LoVo (cell line): ENCODE measurements at places on chromosomes 3 and 15.
A peak's percentile ranks its signal among the peaks of the same experiment; 100 is the strongest.

GRCh38 chr3:43004282-43004681 is 25.2 kb downstream of the GASK1A start:
- DNase-seq, result no peak

DNA sequence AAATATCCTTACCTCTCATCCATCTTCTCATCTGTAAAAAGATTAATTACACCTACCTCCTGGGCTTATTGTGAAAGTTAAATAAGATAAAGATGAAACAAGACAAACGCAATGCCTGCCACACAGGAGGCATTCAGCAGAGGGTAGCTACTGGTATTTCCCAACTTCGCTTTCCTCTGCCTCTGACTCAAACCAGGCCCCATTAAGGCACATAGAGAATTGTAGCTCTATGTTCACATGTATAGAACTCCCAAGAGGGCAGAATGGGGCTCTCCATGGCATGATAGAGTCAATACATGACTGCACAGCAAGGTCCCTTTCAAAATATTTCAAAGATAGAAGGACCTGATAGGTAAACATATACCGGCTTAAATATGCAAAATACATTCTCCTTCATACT is 1.4 kb downstream of the LYSMD2 start:
- no peak for DNase-seq

DNA sequence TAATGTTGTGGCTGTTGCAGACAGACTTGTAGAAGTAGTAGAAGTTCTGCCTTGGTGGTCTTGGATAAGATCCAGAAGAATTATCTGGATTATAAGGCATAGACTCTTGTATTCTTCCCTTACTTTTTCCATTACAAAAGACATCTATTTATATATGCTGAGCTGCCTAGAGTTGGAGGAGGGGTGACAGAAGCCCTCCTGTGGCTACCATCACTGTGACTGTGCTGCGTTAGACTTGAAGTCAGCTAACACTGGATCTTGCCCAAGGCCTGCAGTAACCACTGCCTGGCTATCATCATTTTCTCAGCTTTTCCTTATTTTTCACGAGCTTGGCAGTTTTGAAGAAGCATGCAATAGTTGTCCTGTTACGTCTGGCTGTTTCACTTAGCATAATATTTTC is 684.8 kb upstream of the BCHE start:
- no peak for DNase-seq

DNA sequence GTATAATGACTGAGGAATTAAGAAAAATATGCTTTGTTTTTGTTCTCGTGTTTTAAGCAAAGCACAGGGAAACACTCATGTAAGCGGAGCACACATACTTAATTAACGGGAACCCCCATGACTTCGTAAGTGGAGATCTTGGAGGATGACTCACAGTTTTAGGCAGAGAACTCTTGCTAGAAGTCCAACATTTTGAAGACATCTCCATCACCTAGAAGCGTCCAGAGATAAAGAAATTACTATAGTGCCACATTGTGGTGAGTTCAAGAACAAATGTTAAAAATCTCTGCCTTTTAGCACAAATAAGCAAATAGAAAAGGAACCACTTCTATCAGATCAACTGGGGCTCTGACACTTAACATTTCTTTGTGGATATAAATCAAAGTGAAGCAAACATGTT is 194.1 kb upstream of the ARHGEF26 start:
- DNase-seq, result peak; percentile 14

GRCh38 chr3:150544041-150544440 is 2.3 kb downstream of the SERP1 start:
- peak; percentile 16 for DNase-seq

- no peak for DNase-seq
Measured at GRCh38 chr3:183210341-183210740, 42.7 kb upstream of the B3GNT5 start.

GRCh38 chr3:126347543-126348161 is 9.6 kb downstream of the KLF15 start:
- DNase-seq, result no peak

DNA sequence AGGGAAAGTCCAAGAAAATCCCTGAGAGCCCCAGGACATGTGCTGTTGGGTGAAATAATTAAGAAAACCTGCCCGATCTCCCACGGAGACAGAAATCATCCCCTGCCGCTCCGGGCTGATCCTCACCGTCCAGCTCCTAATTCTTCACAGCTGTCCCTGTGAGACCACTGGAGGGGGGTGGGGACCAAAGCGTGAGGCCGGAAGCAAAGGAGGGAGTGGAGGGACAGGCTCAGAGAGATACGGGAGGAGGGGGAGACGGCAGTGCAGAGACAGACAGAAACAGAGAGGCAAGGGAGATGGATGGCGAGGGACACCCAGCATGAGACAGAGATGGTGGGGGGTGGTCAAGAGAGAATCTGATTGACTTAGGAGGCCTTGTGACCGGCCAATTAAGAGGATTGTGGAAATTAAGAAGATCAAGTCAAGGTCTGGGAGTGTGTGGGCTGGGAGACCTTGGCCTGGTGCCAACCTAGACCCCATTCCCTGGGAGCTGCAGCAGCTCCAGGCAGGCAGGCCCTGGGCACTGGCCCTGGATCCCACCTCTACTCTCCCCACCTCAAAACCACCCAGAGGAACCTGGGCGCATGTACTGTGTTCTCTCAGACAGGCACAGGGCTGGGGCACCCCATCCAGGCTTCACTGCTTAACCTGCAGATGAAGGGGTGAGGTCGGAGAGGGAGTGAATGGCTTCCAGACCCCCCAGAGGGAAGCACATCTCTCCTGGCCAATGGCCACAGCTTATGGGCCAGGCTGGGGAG is 113.2 kb upstream of the ALDH1A3 start:
- no peak for DNase-seq

DNA sequence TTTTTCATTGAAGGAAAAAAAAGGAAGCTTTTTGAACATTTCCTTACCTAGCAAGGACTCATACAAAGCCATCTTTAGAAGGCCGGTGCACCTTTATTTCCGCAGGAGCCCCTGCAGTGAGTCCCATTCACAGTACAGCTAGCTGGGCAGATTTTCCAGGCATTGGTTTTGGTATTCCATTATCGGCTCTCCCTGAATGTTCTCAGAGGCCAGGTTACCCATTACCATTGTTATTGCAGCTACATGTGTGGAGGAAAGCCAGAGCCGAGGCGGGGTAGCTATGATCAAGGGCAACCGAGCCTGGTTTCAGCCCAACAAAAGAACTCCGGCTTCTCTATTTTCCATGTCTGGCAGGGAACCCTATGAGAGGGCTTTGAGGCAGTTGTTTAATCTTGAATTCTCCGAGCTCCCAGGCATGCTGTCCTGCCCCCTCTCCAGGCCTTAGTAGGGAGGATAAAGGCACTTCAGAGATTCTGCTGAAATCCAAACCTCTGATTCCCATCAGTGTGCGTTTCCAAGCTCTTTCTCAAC is 100.3 kb downstream of the LRRK1 start:
- DNase-seq, result no peak
